MM.1S (cell line): ENCODE measurements at places on chromosomes 11 and 22.

GRCh38 chr22:23293720-23294119 lies 113.4 kb downstream of the BCR start:
- DNase-seq = no peak

GRCh38 chr11:117933475-117933874 lies 4.3 kb upstream of the TMPRSS13 start:
- DNase-seq = no peak

- no peak for DNase-seq
Observed at GRCh38 chr22:46803936-46804335, 41.5 kb downstream of the TBC1D22A start.

GRCh38 chr22:24051568-24051967 lies 40.5 kb downstream of the CABIN1 start:
- no peak for DNase-seq

GRCh38 chr11:47466701-47467250 lies 17.8 kb upstream of the RAPSN start:
- no peak for DNase-seq

GRCh38 chr11:17368551-17368950 lies 17.0 kb downstream of the NCR3LG1 start:
- no peak for DNase-seq

- DNase-seq = no peak
Observed at GRCh38 chr11:11403763-11404725, 51.0 kb upstream of the CSNK2A3 start.

GRCh38 chr11:12319461-12319951 lies 57.9 kb upstream of the PARVA start:
- DNase-seq = peak; percentile 66

GRCh38 chr11:107040433-107041087 lies 22.3 kb upstream of the GUCY1A2 start:
- DNase-seq = no peak

GRCh38 chr11:38680746-38681145 lies 2082.7 kb upstream of the RAG2 start:
- no peak for DNase-seq

GRCh38 chr11:78256962-78257361 lies 68.2 kb downstream of the USP35 start:
- DNase-seq = no peak

DNA sequence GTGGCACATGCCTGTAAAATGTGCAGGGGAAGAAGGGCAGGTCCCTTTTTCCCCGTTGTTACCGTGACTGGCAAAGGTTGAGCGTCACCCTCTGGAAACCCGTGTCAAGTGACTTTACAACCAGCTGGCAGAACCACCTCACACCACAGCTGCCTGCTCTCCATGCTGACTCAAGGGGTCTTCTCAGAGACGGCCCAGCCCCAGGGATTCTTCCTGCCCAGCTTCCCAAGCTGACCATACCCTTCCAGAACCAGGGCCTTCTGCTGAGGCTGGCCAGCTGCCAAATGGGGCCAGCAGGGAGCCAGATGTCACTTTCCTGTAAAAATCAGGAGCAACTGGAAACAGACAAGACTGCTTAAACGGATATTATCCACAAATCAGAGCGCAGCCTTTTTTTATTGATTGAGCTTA lies 6.3 kb downstream of the PC start:
- DNase-seq = no peak

- DNase-seq = peak; percentile 77
Observed at GRCh38 chr11:94602430-94603372, 35.5 kb downstream of the PIWIL4 start.

GRCh38 chr11:120894202-120894985 lies 129.5 kb upstream of the TBCEL start:
- no peak for DNase-seq

- DNase-seq = no peak
Observed at GRCh38 chr22:38786631-38787030, 7.3 kb downstream of the DNAL4 start.
